ENCODE measurements at places on chromosomes 3 and 15.
A peak's percentile ranks its signal among the peaks of the same experiment; 100 is the strongest.

- DNase-seq = no peak
Measured at GRCh38 chr3:130582457-130583153, 65.6 kb downstream of the COL6A6 start.

DNA sequence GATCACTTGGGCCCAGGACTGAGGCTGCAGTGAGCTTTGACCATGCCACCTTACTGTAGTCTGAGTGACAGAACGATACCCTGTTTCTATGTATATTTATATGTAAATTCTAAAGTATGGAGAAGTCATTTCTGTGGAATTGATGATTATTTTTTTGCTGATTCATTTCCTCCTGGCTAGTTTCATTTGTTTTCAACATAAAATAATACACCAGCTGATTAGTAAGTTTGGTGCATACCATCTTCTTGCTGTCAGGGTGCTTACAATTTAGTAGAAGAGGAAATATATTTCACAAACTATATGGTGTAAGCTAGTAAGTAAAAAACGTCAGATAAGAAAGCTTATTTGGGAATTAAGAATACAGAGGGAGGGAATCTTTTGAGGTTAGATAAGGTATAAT lies 36.0 kb downstream of the SLC25A26 start:
- DNase-seq = no peak

DNA sequence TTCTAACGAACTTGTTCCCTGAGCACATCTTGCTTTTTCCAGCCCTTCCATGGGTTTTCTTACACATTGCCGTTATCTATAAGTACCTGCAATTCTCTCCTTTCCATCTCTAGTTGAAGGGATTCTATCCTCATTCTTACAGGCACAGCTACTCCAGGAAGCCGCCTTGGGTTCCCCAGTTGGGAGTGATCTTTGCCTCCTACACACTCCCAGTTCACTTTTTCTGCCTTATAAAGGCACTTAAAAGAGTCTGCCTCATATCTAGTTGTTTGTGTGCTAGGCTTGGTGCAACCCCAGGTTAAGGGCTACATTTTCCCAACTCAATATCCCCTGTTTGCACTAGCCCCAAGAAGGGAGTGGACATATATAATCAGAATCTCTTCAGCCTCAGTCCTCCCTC lies 44.0 kb upstream of the IREB2 start:
- DNase-seq = no peak

DNA sequence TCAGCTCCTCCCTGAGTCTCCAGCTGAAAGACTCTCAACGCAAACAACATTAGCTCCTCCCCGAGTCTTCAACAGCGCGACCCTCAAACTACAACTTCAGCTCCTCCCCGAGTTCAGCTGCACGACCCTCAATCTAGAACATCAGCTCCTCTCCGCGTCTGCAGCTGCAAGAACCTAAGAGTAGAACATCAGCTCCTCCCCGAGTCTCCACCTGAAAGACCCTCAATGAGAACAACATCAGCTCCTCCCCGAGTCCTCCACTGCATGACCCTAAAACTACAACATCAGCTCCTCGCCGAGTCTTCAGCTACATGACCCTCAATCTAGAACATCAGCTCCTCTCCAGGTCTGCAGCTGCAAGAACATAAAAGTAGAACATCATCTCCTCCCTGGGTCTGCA lies 78.3 kb downstream of the TFRC start:
- DNase-seq = no peak

DNA sequence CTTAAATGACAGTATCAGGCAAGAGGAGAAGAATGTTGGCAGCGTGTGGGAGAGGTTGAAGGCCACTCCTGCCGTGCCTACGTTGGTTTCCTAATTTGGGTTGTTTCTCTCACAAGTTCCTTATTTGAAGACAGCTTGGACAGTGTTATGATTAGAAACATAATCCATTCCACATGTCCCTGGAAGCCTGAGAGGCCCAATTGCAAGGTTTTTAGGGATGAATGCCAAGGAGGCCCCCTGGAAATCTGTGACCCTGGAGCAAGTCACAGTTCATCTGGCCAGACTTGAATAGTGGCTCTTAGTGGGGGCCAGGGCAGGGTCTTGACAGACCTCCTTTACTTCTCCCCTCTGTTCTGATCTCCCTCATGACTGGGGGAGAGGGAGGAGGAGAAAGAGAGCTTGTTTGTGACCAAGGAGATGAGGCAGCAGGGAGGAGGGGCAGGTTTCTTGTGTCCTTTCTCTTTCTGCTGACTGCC lies 584.4 kb upstream of the TBL1XR1 start:
- DNase-seq = no peak

- no peak for DNase-seq
Measured at GRCh38 chr3:100518983-100519382, 26.6 kb downstream of the TMEM45A start.

DNA sequence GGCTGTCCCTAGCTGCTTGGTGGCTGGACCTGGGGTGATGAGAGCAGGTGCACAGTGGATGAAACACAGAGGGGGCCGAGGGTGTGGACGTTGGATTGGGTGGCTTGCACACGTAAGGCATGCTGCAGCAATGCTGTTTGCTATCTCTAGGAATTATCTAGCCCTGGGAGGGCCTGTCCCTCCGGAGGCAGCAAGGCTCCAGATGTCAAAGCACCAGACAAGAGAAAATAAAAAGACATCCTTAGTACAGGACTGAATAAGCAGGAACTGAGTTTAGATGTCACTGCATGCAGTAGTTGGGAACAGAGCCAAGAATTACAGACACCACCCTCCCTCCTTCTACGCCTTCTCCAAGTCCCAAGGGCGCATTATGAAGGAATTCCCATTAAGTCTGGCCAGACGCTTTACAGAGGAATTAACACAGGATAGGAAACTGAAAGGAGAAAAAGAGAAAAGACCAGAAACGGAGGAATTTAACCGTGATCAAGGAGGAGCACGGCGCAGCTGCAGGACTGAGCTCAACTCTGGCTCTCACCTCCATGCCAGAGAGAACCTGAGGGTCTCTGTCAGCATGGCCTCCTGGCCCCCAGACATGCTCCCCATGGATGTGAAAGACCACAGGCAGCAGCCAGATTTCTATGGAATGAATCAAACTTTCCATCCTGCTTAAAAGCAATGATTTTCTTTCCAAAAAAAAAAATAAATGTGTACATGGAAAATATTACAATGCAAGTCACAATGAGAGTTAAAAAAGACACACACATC lies 13.8 kb downstream of the ATP10A start:
- peak; percentile 60 for DNase-seq

DNA sequence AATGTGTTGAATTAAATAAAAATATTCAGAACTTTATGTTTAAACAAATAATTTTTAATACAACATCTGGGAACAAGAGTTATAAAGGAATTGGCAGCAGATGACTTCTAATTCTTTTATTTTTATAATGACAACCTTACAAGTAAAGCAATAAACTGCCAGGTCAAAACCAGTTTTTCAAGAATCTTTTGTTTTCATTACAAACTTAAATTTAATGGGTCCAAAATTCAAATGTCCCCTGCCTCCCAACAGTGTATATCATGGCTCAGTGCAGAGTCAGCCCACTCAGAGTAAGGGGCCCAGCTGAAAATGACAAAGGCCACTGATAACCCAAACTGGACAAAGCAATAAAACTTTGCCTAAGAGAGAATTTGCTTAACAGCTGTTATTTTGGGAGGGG lies 81.5 kb downstream of the STRIT1 start:
- no peak for DNase-seq

DNA sequence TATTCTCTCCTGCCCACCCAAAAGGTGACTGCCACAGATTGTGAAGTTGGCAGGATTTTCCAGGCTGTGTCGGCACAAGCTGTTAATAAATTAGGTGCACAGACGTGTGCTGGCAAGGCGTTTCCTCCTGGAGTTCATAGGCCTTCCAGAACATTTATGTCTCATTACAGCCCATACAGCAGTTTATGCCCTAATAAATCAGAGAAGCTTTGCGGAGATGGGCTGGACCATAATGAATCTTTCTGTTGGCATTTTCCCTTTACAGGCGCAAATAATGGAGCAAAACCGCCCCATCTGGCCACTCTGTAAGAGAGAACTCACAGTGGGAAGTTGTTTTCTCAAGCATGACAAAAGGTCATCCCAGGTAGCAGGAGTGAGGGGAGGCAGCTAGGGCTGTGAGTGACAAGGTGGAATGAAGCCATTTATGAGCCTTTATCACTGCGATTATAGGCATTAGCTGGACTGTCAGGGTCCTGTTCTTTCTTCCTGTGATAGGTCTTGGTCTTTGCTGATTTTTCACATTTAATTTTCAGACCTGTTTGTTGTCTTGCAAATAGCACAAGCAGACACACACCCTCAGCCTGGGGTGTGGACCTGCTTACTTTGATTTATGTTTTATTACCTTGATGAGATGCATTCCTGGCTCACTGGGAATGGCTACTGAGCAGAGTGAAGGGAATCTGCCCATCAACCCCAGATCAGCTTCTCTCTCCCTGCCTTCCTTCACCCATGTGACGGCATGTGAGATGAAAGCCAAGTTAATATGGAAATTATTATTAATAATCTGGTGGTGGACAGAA lies 257.5 kb downstream of the LRTM1 start:
- DNase-seq = no peak

DNA sequence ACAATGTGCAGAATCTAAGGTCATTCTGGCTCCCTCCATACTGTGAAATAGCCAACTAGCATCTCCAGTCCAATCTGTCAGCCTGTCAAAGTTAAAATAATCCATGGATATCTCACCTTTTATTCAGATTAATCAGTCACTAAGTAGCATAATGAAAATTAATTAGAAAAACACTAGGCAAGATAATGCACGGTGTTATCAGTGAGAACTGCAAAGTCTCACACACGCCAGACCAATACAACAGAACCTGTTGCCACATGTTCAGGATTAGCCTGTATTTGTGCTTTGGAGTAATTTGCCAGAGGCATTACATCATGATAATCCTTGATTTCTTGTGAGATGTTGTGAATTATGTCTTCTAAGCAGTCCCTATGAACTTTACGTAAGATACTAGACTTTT lies 820.4 kb upstream of the ALCAM start:
- no peak for DNase-seq

DNA sequence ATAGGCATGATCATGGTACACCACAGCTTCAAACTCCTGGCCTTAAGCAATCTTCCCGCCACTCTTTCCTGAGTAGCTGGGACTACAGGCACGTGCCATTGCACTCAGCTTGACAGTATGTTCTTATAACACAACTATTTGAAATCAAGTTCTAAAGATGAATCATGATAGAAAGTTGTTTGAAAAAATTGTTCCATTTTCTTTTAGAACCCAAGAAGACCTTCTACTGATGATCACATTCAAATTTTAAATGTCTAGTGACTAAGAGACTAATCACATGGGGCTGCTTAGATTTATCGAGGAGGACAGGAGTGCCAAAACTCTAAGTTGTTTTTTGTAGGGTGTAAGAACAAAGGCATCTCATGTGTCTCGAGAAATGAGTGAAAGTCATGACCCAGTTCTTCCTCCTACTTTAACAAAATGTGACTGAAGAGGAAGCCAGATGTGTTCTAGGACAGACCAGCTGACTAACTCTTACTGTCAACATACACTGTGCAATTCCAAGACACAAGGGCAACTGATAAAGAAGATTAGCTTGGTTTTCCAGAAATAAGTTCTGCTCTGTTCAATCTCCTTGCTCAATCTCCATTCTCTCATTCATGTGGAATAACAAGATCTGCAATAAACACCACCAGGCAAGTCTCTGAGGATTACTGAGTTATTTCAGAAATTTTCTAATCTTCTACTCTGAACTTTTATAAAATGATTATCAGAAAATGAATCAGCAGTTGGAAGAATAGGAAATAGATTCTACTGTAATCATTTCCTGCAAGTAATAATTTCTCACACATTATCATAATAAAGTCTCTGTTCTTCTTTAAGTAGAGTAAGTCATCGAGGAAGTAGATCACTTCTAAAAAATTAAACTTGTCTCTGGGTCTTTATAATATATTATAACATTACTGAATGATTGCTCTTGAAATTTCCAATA lies 122.6 kb upstream of the CCNL1 start:
- no peak for DNase-seq

DNA sequence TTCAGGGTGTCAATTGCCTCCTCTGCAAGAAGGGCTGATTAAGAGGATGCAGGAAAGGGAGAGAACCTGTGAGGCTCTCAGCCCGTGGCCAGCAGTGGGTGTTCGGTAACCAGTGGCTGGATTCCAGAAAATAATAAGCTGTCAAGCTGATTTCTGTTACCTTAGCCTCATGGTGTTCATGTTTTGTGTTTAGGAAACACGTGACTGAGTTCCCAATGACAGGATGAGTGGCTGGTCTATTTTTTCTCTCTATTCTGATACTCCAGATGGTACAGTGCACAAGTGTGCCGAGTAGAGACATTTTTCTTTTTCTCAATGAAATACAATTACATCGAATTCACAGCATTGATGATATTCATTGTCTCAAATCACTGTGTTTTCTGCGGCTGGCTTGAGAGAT lies 43.6 kb downstream of the EDEM1 start:
- peak; percentile 40 for DNase-seq

GRCh38 chr3:78976200-78976599 lies 791.6 kb downstream of the ROBO1 start:
- no peak for DNase-seq

- no peak for DNase-seq
Measured at GRCh38 chr3:61141227-61141626, 110.0 kb downstream of the FHIT start.
